ENCODE measurements at places on chromosomes 11 and 22. TPM values are rescaled to one million over a fixed set of nuclear protein-coding genes. Genes with fewer than 3 reads are reported as not detected.

GRCh38 chr22:17772249-17772957 lies 1.9 kb downstream of the BID start:
- peak; percentile 34 for DNase-seq

DNA sequence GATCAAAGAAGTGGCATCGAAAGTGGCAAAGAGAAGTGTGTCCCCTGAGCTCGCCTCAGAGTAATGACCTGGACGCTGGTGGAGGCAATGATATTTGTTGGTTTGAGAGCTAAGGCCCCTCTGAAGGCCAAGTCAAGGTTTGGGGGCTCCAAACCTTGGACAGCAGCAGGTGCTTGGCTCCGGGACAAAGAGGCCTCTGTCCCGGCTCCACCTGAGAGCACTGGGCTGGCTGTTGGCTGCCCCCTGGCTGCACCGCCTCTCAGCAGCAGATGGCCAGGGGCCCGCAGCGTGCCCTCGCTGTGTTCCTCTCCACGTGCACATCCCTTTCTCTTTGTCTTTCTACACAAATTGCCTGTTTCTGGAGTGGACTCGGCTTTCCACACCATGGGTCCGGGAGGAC lies 301.3 kb downstream of the NTM start:
- DNase-seq: peak; percentile 21

MRGPRX4 gene
- not detected for total RNA-seq

CRYBB3 gene
- not detected for total RNA-seq

DNA sequence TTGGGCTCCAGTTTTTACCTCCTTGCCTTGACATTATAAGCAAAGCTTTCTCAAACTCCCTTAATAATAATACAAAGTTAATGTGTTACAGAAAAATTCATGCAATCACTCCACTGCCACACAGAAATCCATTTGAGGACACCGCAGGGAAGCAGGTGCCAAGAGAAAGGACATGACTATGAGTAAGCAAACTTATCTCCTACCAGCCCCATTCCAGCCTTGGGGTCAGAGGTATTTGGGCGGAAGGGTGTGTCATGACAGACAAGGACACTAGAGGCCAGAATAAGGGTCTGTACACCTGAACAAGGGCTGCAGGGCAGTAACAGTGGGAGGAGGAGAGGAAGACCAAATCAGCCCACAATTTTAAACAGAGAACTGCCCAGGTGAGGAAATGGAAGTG lies 5.9 kb downstream of the GNG3 start:
- no peak for DNase-seq

- no peak for DNase-seq
Observed at GRCh38 chr22:44526779-44527126, 28.7 kb upstream of the RTL6 start.

GRCh38 chr22:23888615-23889401 lies 5.4 kb upstream of the MIF start:
- peak; percentile 54 for DNase-seq

KREMEN1 gene
- 37.5 TPM for total RNA-seq

OR8D1 gene
- total RNA-seq: not detected

FAM227A gene
- 0.47 TPM for total RNA-seq

GRCh38 chr22:23829845-23830372 lies 8.9 kb downstream of the DERL3 start:
- DNase-seq: no peak

- DNase-seq: no peak
Observed at GRCh38 chr11:110340436-110340835, 44.0 kb upstream of the RDX start.

- peak; percentile 48 for DNase-seq
Observed at GRCh38 chr11:128481135-128481534, 106.2 kb downstream of the ETS1 start.

Measured in SJCRH30 (cell line).